ENCODE measurements at places on chromosomes 16 and 17.

GRCh38 chr17:47742319-47743181, 9.5 kb downstream of the TBX21 start:
- DNase-seq = no peak

DNA sequence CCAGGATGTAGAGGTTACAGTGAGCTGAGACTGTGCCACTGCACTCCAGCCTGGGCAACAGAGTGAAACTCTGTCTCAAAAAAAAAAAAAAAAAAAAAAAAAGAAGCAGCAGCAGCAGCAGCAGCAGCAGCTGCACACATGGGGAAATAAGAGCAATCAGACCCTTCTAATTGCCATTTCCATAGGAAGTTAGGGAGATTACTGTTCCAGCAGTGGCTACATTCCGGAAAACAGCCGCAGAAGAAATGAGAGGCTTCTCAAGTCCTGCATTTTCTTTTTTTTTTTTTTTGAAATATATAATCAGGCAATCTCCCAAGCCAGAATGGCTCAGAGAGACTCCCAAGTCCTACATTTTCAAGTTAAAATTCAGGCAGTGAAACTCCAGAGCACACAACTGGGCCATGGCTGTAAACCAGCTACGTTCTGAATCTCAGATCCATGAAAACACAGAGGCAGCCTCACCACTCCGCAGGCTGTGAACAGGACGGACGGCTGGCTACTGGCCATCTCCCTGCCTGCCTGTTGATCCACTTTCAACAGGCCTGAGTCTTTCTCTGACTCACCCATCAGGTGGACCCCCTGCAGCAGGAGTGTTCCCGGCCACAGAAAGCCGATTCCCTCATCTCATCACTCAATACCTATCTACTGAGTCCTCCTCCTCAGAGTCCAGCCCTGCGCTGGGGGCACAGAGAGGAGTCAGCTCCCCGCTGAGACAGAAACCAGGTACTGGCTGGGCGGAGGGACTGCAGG, 15.0 kb downstream of the TRPV1 start:
- no peak for DNase-seq

DNA sequence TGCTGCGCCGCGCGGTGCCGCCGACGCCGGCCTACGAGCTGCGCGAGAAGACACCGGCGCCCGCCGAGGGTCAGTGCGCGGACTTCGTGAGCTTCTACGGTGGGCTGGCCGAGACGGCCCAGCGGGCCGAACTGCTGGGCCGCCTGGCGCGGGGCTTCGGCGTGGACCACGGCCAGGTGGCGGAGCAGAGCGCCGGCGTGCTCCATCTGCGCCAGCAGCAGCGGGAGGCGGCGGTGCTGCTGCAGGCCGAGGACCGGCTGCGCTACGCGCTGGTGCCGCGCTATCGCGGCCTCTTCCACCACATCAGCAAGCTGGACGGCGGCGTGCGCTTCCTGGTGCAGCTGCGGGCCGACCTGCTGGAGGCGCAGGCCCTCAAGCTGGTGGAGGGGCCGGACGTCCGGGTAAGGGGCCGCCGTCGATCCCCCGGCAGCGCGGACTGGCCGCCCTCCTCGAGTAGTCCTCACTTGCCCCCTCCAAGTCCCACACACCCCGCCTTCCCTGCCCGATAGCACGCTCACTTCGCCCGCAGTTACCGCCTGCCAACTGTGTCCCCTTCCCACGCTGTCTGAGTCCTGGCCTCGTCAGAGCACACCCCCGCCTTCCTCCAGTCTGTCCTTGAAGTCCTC, 470 bp downstream of the MLYCD start:
- no peak for DNase-seq

- no peak for DNase-seq
Measured at GRCh38 chr17:54180950-54181349, 358.2 kb downstream of the KIF2B start.

- no peak for DNase-seq
Measured at GRCh38 chr17:81869221-81870130, 1.7 kb downstream of the ARHGDIA start.

DNA sequence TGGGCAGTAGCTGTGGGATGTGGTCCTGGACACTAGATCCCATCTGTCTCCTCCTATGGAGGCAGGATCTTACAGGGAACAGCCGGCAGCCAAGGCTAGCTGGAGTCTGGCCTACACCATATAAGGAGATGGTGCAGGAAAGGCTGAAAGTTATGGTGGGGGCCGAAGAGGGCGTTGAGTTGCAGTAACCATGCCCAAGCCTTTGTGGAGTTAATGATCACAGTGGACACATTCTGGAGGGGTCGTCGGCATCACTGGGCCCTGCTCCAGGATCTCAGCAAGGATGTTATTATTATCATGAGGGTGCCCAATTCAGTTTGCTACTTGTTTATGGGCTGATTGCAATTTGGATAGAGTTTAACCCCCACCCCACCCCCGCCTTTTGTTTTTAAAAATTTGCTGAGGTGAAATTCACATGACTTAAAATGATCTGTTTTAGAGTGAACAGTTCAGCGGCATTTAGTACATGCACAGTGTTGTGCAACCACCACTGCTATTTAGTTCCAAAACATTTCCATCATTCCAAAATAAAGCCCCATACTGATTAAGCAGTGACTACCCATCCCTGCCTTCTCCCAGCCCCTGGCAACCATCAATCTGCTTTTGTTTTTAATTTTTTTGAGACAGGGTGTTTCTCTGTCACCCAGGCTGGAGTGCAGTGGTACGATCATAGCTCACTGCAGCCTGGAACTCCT, 184.3 kb upstream of the CACNG3 start:
- no peak for DNase-seq

DNA sequence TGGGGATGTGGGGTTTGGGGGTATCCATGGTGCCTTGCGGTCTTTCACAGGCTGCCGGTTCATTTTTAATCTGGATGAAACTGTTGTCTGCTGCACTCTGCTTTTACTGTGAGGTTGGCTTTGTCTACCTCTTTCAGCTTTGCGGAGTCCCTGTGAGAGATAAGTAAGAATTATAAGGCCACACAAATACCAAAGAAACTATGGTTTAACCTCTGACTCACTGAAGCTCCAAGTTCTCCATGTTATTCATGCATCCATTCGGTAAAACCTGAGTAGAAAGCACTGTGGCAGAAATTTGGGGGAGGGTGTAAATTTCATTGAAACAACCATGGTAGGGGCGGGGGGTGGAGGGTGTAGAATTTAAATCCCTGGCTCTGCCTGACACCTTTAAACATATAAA, 30.5 kb downstream of the KIAA0753 start:
- DNase-seq = no peak

DNA sequence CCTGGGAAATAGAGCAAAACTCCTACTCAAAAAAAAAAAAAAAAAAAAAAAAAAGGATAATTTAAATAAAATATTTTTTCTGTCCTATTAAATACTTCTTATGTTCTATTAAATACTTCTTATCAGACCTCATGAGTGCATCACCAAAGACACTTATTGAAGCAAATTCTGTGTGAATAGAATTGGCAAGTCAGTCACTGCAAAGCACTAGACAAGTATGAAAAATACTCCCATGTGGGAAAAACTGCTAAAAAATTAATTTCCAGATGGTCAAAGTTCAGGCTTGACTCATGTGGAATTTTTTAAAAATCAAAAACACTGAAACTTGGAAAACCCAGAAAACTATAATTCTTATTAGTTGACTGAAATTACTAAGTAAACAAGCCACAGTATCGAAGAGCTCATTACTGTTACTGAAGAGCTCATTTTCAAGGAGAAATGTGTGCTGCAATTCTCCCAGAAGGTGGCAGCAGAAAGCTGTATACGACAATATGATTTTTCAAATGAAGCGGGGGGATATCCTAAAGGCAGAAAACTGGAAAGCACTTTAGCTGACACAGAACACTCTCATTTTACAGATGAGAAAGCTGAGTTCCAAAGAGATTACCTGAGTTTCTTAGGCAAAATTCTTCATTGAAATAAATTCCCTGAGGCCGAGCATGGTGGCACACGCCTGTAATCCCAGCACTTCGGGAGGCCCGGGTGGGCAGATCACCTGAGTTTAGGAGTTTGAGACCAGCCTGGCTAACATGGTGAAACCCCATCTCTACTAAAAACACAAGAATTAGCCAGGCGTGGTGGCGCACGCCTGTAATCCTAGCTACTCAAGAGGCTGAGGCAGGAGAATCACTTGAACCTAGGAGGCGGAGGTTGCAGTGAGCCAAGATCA, 15.9 kb upstream of the FBXO47 start:
- peak; percentile 81 for DNase-seq

DNA sequence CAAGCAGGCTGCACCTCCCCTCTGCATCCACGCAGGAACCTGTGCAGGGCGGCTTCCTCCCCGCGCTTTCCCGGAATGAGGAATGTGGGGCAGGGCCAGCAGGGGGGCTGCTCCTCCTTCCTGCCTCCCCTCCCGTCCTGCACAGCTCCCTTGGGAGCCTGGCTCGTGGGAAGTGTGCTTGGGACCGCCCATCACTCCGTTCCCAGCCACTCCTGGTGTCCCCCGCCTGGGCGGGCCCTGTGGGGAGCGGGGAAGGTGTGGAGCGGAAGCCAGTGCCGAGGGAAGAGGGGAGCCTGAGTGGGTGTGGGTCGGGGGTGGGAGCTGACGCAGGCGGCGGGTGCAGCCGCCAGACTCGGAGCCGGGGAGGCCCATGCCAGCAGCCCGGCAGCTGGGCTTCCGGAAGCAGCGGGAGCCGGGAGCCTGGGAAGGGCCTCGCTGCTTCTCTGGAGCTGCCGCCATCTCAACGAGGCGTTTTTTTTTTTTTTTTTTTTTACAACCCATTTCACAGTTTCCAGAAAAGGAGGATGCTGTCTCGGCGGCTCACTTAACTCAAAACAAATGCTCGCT, 24.1 kb downstream of the BAHCC1 start:
- peak; percentile 81 for DNase-seq

- DNase-seq = no peak
Measured at GRCh38 chr16:17002565-17002964, 468.2 kb downstream of the XYLT1 start.

DNA sequence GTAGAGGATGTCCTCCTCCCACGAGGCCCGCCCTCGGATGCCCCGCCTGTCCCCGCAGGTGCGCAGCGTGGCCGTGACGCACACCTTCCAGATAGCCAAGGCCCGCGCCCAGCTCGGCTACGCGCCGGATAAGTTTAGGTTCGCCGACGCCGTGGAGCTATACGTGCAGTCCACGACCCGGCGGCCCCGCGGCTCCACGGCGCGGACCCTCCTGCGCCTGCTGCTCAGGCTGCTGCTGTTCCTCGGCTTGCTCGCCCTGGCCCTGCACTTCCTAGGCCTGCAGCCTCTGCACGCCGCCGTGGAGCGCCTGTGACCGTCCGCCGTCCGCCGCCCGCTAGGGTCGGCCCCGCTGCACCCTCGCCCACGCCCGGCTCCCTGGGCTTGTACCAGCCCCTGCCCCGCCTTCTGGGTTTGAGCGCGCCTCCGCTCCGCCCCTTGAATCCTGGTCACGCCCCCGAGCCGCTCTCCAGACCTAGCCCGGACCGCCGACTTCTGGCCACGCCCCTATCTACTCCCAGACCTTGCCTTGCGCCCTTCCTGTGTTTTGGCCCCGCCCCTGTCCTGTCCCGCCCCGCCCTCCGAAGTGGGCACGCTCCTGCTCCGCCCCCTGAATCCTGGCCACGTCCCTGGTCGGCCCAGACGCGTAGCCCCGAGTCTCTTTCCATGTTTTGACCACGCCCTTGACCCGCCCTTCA, 15.8 kb upstream of the EEF2K start:
- no peak for DNase-seq

GRCh38 chr16:31365131-31365865, 10.3 kb downstream of the ITGAX start:
- DNase-seq = no peak

- no peak for DNase-seq
Measured at GRCh38 chr17:58808609-58809563, 53.2 kb downstream of the PPM1E start.

GRCh38 chr17:15909481-15909991, 35.4 kb upstream of the ADORA2B start:
- no peak for DNase-seq

- no peak for DNase-seq
Measured at GRCh38 chr17:80663781-80664206, 119.2 kb downstream of the RPTOR start.

GRCh38 chr17:60388742-60389141, 3.2 kb downstream of the USP32 start:
- DNase-seq = no peak

- DNase-seq = no peak
Measured at GRCh38 chr17:28738680-28739384, 5.0 kb upstream of the TRAF4 start.

DNA sequence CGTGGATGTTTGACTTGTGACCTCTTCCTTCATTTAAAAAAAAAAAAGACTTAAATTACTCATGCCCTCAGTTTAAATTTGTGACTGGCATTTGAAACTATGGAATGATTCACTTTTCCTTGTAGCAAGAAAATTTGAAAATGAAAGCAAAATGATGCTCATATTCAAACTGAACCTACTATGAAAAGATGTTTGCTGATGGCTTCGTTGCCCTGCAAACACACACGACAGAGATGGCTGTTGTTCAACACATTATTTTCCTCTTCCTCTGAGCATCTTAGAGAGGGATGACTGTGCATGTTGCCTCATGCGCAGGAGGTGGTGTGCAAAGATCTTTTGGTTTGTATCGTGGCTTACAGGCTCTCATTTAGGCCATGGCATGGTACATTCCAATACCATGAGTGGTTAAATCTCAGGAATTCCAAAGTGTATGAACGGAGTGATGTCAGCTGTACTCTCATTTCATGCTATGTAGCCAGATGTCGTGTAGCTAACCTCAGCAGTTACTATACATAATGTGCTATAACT, 164.5 kb downstream of the PRKCA start:
- DNase-seq = peak; percentile 87

- no peak for DNase-seq
Measured at GRCh38 chr16:78684030-78684611, 584.7 kb downstream of the WWOX start.

- DNase-seq = no peak
Measured at GRCh38 chr17:17106756-17107155, 64.5 kb downstream of the MPRIP start.

DNA sequence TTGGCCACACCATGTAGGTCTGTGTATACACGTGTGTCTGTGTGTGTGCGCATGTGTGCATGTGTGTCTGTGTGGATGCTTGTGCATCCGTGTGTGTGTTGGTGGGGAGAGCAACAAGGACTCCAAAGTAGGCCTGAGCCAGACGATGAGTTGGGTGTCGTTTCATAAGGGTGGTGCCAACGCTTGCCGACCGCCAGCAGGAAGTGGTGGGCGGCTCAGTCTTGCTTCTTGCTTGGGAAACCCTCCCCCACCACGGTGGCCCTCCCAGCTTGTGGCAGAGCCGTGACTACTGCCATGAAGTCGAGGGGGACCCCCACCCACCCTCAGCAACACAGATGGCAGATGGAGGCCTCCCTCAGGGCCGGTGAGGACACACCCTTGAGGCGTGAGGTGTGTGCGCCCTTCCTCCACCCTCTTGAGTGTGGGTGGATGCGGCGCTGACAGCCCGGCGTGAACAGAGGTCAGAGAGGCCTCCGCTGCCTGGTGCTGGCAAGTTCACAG, 17.5 kb downstream of the SBK1 start:
- no peak for DNase-seq

All from COLO829 (cell line).